Activated CD8-positive, alpha-beta memory T cell treated with anti-CD3 and anti-CD28 coated beads for 48 hours (primary cell): ENCODE measurements at places on chromosomes 5 and 9.

DNA sequence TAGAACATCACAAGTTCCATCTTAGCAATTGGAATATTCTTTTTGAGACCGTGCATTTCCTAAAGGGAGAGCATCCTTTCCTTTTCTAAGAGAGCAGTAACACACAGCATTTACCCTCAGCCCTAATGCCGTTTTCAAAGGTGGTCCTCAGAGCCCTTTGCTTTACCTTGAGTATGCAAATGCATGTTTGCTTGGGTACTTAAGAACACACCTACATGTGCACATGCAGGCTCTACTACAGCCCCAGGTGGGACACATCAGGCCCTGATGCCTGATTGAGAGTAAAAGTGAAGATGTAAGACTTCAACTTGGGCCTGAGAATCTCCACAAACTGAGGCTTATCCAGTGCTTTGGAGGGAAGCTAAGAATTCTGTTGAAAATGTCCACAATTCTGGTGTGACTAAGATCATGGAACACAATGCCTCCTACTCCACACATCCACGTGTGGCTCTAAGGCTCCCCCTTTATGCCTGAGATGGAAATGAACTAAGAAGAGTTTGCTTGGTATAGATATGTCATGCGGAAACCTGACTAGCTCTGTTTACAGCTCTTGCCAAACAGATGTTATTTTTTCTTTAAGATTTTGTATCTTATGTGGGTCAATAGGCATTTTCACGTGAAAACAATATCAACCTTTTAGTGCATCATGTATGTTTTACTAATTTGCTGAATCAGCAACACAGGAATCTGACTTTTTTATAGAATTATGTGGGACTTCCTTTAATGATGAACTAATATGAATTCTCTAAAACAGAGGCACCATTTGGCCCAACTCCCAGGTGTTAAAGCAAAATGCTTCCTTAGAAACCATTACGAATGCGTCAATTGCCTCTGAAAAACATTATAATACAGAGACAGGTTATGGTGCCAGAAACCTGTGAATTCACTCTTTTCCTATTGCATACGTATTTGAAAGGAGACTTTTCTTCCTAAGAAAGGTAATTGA lies 48.9 kb upstream of the SLC2A8 start:
- DNase-seq, result no peak

GRCh38 chr9:136492978-136493522 lies 10.2 kb upstream of the SEC16A start:
- DNase-seq, result no peak

GRCh38 chr5:105146867-105147266 lies 1584.3 kb upstream of the NUDT12 start:
- DNase-seq, result no peak

GRCh38 chr9:131578731-131579504 lies 33.6 kb downstream of the PRRT1B start:
- DNase-seq, result no peak
